Osteoblast (primary cell): ENCODE measurements at places on chromosomes 3 and 15. TPM values are rescaled to one million over a fixed set of nuclear protein-coding genes. Genes with fewer than 3 reads are reported as not detected.

DNA sequence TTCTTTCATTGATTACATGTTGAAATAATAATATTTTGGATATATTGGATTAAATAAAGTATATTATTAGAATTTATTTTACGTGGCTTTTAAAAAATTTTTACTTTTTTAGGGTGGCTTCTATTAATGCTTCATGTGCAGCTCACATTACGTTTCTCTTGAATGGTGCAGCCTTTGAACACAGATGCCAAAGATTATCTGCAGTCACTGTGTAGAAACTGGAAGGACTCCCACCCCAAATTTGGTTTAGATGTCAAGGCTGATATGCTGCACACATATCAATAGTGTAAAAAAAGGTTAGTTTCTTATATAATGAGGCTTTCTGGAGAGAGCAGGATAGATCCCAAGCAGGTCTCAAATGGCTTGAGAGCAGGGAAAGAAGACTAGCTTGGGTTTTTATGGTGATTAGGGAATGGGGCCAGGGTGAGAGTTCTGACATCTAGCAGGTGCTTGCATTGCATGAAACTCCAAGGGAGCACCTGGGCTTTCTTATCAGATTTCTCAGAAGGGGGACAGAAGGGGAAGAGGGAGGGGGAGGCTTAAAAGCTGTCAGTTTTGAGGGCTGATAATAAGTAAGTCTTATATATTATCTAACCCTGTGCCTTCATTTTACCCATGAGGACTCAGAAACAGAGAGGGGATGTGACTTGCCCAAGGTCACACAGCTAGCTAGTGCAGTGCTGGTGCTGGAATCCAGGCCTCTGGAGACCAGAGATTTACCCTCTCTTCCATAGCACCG lies 89.6 kb downstream of the CHST2 start:
- DNase-seq, result no peak

DNA sequence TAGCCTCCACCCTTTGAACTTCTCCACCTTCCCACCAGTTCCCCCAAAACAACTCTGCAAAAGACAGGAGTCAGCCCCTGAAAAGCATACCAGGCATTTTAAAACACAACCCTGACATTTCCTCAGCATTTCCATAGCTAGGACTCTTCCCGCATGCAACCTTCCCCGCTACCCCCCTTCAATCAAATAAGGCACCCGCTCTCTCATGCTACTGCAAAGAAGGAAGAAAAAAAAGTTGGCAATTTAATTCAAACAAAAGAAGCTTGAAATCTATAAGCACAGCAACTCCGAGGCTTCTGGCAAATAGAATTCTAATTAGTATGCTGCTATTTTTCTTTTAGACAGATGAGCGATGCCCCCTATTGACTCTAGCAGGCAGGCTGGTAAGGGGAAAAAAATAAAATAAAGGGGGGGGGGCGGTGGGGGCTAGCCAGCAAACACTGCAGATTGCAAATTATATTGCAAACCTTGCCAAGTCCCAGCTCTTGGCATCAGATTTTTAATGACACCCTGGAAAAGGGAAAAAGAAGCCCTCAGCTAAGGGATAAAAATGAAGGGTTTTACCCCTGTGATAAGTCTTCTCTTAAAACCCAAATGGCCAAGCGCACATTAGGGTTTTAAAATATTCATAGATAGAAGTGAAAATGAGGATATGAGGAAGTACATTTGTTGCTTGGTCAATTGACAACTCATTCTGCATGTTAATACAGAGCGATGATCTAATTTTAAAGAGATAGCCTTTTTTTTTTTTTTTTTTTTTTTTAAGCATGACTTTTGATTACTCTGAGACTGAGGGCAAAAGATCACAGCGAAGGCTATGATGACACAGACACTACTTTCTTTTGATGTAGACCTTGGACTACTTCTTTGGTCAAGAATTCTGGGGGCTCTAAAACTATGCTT lies 255.2 kb downstream of the NR2F2 start:
- peak; percentile 9 for DNase-seq

DPPA2 gene
- not detected in 2 replicates for total RNA-seq

GRCh38 chr15:61992518-61992917 lies 67.7 kb downstream of the VPS13C start:
- DNase-seq, result no peak

ATOSA gene
- 34.4 and 47.4 TPM in 2 replicates for total RNA-seq

- no peak for DNase-seq
Measured at GRCh38 chr3:133884054-133884886, 11.4 kb downstream of the RAB6B start.

PTPN9 gene
- 23.9 and 24.2 TPM in 2 replicates for total RNA-seq

- no peak for DNase-seq
Measured at GRCh38 chr3:139564294-139564861, 24.8 kb upstream of the RBP1 start.

TIMP4 gene
- total RNA-seq, result 2.4 and 3.3 TPM in 2 replicates

DNA sequence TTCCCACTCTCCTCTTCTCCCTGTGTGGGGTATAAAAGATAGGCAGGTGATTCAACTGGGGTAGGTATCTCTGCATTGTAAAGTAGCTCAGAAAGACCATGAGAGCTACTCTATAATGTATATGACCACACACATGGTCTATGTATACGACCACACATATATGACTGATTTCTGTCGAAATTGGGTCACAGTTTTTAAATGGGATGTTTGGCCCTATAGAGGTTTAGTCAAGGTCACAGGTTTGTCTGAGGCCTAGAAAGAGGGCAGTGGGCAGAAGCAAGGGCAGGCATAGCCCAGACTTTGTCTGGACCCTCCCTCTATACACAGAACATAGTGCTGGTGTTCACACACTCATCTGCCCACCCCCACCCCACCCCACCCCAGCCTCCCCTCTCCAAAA lies 4.4 kb downstream of the LAMP3 start:
- no peak for DNase-seq

TMEM266 gene
- not detected in 2 replicates for total RNA-seq

- DNase-seq, result no peak
Measured at GRCh38 chr15:31606931-31607497, 280.4 kb downstream of the KLF13 start.

- peak; percentile 36 for DNase-seq
Measured at GRCh38 chr3:100838157-100838556, 128.9 kb downstream of the TFG start.

ISLR gene
- total RNA-seq, result 77.5 and 106 TPM in 2 replicates

DNA sequence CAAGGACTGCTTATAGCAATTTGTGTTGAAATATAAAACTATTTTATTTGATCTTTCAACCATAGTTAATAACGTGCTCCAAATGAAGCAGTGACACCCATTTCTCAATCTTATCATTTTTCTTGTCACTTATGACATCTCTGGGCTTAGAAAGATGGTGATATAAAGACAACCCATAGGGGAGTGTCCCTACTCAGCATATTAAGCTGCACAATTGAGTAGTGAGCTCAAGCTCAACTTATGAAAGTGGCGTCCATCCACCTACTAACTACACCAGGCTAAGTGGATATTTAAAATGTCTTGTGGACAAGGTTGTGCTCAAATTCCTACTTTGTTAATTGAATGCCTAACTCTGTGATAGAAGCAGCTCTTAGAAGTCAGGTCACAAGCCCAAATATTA lies 46.7 kb downstream of the SLC9C1 start:
- DNase-seq, result no peak

DNA sequence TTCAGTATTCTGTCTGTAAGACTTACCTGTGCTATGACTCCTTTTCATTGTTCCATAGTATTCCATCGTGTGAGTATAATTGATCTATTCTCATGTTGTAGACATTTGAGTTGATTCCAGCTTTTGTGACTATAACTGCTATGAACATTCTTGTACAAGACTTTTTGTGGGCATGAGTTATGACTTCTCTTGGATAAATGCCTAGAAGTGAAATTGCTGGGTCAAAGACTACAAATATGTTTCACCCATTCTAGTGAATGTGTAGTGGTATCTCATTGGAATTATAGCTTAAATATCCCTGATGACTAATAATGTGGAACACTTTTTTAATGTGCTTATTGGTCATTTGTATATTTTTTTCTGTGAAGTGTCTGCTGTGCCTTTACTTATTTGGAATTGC lies 27.6 kb upstream of the NPHP3 start:
- no peak for DNase-seq

PLSCR4 gene
- total RNA-seq, result 54.6 and 77.8 TPM in 2 replicates

GRCh38 chr15:57251941-57252340 lies 124.4 kb upstream of the CGNL1 start:
- DNase-seq, result no peak

DNA sequence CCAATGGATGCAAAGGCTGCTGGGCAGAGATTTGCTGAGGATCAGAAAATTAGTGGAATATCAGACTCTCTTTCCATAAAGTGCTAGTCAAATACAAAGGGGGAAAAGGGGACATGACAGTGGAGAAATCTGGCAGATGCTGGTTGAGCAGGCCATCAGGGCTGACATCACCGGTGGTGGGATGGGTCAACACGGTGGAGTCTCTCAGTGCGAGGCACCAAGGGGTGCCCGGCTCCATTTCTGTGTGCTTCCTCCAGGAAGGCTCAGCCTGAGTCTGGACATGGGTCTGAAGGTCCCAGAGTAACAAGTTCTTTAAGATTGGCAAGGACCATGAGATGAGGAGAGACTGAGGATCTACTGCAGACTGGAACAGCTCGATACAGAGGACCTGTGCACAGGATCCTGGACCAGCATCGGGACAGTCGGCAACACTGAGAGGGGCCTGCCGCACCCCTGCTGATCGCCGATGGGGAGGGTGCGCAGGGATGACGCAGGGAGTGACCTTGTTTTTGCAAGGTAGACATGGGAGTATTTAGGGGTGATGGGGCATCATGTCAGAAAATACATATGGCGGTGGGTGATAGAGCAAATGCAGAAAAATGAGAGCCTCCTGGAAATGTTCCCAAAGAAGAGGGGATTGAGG lies 92.7 kb downstream of the SEC22A start:
- no peak for DNase-seq

DNA sequence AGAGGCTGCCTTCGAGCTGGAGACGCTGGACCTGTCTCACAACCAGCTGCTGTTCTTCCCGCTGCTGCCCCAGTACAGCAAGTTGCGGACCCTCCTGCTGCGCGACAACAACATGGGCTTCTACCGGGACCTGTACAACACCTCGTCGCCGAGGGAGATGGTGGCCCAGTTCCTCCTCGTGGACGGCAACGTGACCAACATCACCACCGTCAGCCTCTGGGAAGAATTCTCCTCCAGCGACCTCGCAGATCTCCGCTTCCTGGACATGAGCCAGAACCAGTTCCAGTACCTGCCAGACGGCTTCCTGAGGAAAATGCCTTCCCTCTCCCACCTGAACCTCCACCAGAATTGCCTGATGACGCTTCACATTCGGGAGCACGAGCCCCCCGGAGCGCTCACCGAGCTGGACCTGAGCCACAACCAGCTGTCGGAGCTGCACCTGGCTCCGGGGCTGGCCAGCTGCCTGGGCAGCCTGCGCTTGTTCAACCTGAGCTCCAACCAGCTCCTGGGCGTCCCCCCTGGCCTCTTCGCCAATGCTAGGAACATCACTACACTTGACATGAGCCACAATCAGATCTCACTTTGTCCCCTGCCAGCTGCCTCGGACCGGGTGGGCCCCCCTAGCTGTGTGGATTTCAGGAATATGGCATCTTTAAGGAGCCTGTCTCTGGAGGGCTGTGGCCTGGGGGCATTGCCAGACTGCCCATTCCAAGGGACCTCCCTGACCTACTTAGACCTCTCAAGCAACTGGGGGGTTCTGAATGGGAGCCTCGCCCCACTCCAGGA lies 21.1 kb downstream of the NRROS start:
- no peak for DNase-seq

DNA sequence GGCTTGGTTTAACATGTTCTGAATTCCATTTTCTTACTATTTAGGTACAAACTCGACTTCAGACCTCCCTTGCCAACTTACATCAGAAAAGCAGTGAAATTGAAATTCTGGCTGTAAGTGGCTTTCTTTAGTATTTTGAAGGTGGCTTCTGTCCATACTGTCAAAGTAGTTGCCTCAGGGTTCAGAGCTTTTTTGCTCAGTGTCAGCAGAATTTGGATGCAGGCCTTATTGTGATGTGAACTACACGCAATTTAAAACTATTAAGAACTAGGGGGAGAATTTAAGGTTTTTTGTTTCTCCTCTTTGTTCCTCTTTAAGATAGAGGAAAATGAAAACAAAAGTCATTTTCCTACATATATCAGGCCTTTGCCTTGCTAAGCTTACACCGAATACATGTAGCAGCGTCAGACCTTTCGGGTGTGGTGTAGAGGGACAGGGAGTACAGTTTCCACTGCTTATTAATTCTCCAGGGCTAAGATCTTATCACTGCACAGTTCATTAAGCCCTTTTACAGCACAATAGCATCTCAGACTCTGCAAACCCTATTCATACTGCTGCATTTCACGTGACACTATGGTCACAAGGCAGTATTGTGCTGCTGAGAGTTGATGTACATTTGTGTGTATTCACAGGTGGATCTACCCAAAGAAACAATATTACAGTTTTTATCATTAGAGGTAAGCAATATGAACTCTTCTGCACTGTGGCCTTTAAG lies 6.7 kb downstream of the SRP14 start:
- no peak for DNase-seq

DNA sequence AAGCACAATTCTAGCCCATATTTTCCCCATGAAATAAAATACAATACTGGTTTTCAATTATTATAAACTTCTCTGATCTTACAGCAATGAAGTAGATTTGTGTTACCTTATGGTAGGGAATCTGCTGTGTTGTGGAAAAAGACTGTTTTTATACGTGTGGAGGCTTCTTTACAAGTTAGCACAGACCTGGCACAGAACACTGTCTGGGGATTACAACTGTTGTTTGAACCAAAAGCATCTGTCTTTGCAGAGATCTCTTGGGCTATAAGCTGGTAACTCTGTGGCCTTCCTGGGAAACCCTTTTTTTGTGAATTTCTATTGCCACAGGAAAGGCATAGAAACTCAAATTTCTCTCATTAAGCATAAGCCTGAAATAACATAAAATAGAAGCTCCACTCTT lies 581.9 kb downstream of the TUSC7 start:
- DNase-seq, result no peak

GRCh38 chr3:43187836-43188479 lies 82.1 kb upstream of the POMGNT2 start:
- no peak for DNase-seq

- DNase-seq, result no peak
Measured at GRCh38 chr15:86657305-86657704, 577.6 kb downstream of the AGBL1 start.

- peak; percentile 79 for DNase-seq
Measured at GRCh38 chr3:51949121-51949520, 6.1 kb upstream of the GPR62 start.

GRCh38 chr3:174153871-174154270 lies 705.3 kb upstream of the NAALADL2 start:
- peak; percentile 42 for DNase-seq

GRCh38 chr15:50339717-50340116 lies 15.3 kb downstream of the GABPB1 start:
- DNase-seq, result no peak

MORC1 gene
- total RNA-seq, result not detected in 2 replicates

ALDH1L1 gene
- total RNA-seq, result under 0.01 TPM in 1 of 2 replicates, not detected in the other

PDCD10 gene
- 44.9 and 56.9 TPM in 2 replicates for total RNA-seq
